ENCODE measurements at places on chromosomes 5 and 9. TPM values are rescaled to one million over a fixed set of nuclear protein-coding genes. Genes with fewer than 3 reads are reported as not detected.

Gene IARS1
- 224 TPM for total RNA-seq

Gene HTR4
- total RNA-seq = not detected

Gene CCDC180
- total RNA-seq = 8.2 TPM

DNA sequence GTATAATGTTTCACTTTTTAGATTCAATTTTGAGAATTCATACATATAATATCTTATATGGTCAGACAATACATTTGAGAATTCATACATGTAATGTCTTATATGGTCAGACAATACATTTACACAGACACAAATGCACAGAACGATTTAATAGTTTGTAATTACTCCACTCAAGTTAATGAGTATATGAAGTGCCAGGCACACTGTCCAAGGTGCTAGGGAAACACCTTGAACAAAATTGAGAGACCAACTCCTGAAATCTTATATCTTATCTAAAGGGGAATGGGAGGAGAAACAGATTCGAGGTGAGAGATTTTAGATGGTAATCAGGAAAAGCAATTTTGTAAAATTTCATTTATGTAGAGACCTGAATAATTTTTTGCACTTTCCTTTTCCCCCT, 994.7 kb downstream of the CDH12 start:
- no peaks in the 10 kb centered on the region for H3K27me3 ChIP-seq

DNA sequence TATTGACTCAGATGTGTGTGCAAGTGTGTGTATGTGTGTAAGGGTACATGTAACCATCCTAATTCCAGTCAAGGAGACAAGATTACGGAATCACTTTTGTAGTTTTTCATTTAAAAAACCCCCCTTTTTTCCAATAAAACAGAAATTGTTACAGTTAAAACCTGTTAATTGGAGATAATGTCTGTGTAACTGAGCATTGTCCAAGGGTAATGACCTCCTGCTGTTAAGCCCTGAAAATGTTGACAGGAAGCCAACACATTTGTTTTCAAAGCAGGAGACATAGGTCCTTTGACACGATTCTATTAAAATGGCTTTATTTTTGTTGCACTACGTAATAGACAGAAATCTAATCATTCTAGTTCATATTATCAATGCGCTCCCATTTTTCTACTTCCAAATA, 457.3 kb upstream of the ARRDC3 start:
- no peaks in the 10 kb centered on the region for H3K27me3 ChIP-seq
- no peak for DNase-seq
- H3K4me1 ChIP-seq = no peaks in the 10 kb centered on the region
- H3K4me3 ChIP-seq = no peak overlapping the region
- no peak overlapping the region for H3K27ac ChIP-seq
- no peaks in the 10 kb centered on the region for H3K36me3 ChIP-seq

DNA sequence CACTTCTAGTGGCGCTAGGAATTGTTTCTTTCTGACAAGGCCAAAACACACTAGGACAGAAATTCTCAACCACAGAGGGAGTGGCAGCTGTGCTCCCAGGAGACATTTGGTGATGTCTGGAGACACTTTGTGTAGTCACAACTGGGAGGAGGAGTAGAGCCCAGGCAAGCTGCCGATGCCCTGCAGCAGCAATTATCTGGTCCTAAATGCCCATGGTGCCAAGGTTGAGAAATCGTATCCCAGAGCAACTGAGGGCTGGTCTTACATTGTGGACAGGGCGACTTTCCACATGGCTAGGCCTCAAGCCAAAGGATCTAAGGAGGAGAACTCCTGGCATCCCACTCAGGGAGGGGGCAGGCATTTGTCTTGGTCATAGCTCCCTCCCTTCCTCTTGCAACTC, 259.9 kb downstream of the GADD45G start:
- H3K27me3 ChIP-seq = no peaks in the 10 kb centered on the region
- H3K4me1 ChIP-seq = no peaks in the 10 kb centered on the region
- H3K27ac ChIP-seq = no peak overlapping the region
- H3K36me3 ChIP-seq = no peaks in the 10 kb centered on the region
- no peak for DNase-seq

Data from H1 (cell line).